Tibial nerve (tissue), 4 donors: ENCODE measurements at places on chromosomes 4 and X.
A peak's percentile ranks its signal among the peaks of the same experiment; 100 is the strongest.

DNA sequence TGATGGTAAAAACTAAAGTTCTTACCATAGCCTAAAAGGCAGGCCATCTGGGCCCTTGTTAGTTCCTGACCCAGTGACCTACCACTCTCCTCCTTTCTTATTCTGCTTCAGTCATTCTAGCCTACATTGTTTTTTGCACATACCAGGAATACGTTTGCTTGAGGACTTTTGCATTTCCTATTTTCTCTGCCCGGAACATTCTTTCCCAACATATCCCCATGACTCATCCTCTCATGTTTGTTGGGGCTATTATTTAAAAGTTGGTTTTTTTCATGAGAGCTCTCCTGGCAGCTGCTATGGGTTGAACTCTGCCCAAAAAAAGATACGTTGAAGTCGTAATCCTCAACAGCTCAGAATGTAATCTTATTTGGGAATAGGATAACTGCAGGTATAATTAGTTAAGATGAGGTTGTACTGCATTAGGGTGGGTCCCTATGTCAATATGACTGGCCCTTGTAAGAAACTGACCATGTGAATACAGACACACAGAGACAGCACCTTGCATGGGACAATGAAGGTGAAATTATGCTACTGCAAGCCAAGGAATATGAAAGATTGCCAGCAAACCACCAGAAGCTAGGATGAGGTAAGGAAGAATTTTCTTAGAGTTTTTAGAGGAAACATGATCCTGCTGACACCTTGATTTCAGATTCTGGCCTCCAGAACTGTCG, 138.3 kb upstream of the PDHA2 start:
- no peak for DNase-seq

DNA sequence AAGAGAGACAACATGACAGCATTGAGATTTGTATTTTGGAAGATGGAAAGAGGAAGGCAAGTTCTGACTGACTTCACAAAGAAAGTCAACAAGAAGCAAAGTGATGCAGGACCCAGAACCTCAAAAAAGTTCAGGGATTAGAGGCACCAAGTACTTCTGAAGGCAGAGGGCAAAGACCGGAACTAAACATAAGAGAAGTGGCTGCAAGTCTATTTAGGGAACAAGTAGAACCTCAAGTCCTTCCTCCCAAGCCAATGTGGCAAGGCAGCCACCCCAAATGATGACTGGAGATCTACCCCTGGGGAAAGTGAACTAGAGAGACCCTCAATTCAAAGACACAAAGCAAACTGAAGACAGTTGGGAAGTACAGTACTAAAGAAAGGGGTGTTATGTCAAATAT, 46.6 kb downstream of the SLC39A8 start:
- DNase-seq: no peak

DNA sequence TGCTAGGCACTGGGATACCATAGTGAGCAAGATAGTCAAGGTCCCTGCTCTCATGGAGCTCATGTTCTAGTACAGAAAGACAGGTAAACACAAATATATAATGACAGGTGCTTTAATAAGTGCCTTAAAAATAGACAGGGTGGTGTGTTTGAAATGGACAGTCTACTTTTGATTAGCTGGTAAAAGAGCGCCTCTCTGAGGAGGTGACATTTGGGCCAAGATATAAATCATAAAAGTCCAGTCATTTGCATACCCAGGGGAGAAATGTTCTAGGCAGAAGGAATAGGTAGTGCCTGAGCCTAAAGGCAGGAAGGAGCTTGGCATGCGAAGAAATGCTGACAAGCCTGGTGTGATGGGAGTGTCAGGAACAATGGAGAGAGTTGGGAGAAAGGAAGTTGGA, 83.6 kb downstream of the DNAAF6 start:
- DNase-seq: no peak

DNA sequence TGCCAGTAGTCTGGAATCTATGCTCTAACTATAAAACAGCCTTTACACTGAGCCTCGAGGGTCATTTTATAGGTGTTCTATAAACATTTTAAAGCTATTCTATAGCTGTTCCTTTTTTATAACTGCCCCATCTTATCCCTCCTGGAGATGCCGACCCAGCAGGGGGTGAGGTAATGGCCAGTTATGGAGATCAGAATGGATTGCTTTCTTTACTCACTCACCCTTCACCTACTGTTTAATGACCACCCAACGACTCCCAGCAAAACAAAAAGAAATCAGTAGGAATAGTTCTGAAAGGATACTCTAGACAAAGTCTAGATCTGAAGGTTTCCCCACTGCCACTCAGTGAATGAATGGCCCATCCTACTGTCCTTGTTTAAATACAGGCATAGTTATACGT, 1113.1 kb downstream of the FAT4 start:
- no peak for DNase-seq

DNA sequence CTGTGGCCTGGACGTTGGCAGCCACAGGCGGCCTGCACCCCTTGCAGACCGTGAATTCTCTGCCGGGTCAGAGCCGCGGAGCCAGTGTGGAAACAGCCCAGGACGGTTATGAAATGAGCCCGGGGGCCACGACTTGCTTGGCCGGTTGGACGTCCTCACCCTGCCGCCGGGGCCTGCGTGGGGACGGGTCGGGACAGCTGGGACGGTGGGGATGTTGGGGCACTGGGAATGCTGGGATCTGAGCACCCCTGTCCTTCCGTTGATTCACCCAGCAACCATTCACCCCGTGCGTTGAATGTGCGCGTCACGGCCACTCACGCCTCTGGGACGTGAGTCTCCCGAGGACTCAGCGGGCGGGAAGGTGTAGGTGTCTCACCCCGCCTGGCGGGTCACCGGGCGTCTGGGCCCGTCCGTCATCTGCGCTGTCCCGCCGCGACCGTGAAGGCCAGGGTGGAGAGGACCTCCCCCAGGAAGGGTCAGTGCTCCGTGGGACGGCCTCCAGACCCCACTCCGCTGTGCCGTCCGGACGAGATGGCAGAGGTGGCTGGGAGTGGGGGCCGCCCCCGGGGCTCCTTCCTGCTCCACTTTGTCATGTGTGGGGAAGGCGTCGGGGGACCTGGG, 4.5 kb upstream of the PLCXD1 start:
- DNase-seq: no peak

GRCh38 chr4:26322346-26322745, 1.5 kb downstream of the RBPJ start:
- DNase-seq: no peak

DNA sequence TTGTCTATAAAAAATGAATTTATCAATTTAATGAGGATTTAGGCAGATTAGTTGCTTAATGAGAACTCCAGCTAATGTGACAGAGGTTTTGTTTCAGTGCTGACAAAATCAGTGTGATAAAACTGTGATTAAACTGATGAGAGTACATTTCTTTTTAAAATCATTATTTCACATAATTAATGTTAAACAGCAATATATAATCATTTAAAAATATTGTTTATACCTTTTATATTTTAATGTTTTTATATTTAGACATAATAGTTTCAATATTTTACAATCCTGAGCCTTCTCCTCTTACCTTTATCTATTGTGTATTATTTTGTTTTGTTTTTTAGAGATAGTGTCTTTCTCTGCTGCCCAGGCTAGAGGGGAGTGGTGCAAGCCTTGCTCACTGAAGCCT, 47.1 kb upstream of the MAB21L2 start:
- no peak for DNase-seq

DNA sequence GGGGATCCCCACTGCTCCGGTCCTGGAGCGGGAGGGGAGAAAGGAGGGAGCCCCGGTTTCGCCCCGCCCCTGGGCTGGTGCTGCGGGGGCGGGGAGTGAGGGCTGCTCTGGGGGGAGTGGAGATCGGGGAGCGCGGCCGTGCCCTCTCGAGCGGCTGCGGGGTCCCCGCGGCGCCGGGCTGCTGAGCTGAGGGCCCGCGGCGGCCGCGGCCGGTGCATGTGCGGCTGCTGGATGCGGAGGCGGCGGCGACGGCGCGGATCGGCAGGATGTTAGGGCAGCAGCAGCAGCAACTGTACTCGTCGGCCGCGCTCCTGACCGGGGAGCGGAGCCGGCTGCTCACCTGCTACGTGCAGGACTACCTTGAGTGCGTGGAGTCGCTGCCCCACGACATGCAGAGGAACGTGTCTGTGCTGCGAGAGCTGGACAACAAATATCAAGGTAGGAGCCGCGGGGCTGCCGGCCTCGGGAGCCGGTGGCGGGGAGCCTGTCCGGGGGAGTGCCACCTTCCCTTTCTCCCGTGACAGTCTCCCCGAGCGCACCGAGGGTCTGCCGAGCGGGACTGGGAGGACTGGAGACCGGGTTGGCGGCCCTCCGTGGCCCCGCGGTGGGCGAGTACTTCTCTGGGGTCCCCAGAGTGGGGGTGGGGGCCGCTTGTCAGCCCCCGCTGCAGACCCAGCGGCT, at the start of gene ING2:
TSS of gene ING2 (plus strand) at position 129 of the 681 bp plus-strand sequence. CDS start at position 267, 138 bp downstream.
- peak; percentile 9 for DNase-seq

- no peak for DNase-seq
Observed at GRCh38 chrX:14010566-14010965, 19.1 kb downstream of the GEMIN8 start.

DNA sequence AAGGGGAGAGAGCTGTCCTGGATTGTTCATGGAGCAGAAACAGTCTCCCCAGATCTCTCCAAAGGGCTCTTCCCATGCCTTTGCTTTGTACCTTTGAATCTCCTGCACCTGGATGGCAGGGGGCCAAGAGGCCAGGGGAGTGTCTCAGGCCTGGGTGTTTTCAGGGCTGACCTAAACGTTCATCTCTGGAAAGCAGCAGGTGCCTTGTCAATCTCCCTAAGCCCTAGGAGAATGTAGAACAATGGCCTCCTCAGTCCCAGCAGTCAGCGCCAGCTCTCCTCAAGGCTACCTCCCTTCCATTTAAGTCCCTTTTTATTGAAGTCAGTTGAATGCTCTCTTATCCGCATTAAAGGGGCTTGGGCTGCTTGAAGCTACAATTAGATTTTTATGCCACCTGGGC, 31.2 kb upstream of the NSUN7 start:
- DNase-seq: no peak

DNA sequence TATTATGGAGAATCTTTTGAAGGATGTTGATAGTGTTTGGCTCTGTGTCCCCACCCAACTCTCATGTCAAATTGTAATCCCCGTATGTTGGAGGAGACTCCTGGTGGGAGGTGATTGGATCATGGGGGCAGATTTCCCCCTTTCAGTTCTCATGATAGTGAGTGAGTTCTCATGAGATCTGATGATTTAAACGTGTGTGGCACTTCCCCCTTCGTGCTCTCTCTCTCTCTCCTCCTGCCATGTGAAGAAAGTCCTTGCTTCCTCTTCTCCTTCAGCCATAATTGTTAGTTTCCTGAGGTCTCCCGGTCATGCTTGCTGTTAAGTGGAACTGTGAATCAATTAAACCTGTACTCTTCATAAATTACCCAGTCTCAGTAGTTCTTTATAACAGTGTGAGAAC, 166.1 kb upstream of the NUDT6 start:
- no peak for DNase-seq

GRCh38 chr4:101791182-101791558, 640 bp downstream of the BANK1 start:
- no peak for DNase-seq

GRCh38 chr4:125642645-125643044, 327.9 kb downstream of the FAT4 start:
- DNase-seq: no peak

- no peak for DNase-seq
Observed at GRCh38 chr4:48604041-48604440, 114.0 kb downstream of the ZAR1 start.

DNA sequence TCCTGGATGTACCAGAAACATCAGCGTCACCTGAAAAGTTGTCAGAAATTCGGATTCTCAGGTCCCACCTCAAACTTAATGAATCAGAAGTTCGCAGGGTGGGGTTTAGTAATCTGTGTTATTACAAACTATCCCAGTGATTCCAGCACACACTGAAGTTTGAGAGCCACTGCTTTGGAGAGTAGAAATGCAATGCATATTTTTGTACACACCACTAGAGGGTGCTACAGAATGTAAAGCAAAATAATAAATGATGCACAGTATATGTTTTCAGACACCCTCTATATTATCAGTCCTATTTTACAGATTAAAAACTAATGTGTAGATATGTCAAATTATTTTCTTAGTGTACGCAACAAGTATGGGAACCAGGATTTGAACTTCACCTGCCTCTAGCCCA, 2.4 kb upstream of the MORF4L2 start:
- no peak for DNase-seq

- DNase-seq: no peak
Observed at GRCh38 chr4:168593399-168593798, 96.5 kb downstream of the PALLD start.

GRCh38 chrX:33032700-33033099, 178.6 kb downstream of the DMD start:
- no peak for DNase-seq

DNA sequence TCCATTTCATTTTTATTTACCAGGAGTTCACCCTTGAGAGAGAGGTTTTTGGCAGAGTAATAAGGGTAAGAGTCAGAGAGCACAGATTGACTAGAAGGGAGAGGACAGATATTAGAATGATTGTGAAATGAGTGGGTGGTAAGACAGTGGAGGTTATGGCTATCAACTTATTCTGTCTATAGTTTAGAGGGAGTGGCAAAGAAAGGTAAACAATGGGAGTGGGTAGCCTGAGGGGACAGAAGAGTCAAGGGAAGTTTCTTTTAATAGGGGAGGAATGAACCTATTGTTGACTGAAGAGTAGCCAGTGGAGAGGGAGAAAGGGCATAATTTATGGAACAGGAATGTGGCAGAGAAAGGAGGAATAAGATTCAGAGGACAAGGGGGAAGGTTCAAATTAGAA, 186.5 kb upstream of the NRK start:
- no peak for DNase-seq

GRCh38 chr4:124322234-124323065, 390.1 kb downstream of the ANKRD50 start:
- DNase-seq: no peak

- no peak for DNase-seq
Observed at GRCh38 chrX:69412661-69413060, 91.5 kb upstream of the NALF2 start.

DNA sequence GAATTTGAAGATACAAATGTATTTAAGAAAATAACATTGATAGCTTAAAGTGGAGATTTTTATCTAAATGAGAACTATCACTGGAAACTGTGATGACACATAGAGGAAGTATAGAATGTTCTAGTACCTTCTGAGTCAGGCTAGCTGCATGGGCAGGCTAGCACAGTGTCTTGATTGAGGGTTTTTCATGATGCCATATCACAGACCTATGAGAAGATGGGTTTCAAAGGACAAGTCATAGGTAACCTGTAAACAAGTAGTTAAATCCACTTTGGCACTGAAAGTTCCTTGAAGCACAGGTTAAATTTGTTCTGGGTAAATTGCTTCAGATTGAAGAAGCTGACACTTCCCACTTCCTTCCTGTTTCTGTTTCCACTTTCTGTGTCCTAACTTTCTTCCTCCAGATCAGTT, 48.2 kb upstream of the CDKN2AIP start:
- DNase-seq: no peak

- DNase-seq: no peak
Observed at GRCh38 chr4:98452091-98452490, 190.9 kb downstream of the RAP1GDS1 start.
